AG20443 (cell line): ENCODE measurements at places on chromosomes 1 and 21.

DNA sequence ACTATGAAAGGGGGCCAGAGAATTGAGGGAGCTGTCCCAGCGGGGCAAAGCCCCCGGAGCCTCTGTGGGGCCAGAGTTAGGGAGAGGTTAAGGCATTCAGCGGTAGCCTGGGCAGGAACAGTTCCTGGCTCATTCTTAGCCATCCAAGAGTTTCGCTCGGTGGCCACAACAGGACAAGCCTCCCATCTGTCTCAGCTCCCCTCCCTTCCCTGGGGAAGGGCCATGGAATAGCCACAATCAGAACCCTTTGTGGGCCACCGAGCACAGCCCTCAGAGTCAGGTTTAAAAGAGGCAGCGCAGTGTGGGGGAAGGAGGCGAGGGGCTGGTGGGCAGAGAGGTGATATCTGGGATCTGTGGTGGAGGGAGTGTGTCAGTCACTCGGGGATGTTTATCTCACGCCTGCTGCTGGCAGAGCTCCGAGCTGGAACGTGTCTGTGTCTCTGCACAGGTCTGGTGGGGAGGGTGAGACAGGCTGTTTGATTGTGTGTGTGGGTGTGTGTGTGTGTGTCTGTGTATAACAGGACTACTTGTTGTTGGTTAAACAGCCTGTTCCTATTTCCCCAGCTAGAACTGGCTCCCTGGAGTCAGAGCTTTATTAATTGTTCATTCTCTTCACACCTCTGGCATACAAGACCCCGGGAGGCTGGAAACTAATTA is 49.6 kb upstream of the GOLT1A start:
- DNase-seq, result no peak

DNA sequence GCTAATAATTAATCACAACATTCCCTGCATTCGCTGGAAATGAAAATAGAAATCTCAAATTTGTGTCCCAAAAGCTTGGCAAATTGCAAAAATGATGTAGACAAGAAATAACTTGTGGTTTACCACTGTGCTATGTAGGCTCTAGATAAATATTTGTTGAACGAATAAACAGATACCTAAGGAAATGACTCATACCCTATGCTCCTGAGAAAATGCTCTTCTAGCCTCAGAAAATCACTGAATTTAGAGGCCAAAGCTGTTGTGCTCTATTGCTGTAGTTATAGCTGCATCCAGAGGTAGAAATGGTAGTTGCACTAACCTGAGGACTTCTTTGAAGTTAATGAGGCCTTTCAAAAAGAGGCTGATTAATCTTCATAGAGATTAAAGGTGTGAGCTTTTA is 142.0 kb upstream of the ZNHIT6 start:
- peak; percentile 70 for DNase-seq

DNA sequence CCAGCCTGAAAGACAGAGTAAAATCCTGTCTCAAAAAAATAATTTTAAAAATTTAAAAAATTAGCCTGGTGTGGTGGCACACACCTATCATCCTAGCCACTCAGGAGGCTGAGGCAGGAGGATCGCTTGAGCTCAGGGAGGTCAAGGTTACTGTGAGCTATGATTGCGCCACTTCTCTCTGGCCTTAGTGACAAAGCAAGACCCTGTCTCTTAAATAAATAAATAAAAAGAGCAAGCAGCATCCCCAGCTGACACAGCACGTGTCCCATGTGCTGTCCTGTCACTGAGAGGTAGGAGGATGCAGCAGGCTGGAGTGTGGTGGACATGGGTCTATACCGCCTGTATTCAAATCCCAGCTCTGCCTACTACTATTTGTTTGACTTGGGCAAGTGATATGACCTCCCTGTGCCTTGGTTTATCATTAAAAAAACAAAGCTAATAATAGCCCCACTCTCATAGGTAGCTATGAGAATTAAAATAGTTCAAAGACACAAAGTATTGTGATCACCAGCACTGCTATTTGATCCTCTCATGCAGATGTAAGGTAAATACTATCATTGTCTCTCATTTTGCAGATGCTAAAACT is 22.2 kb upstream of the ECE1 start:
- DNase-seq, result no peak

GRCh38 chr1:173477286-173478093 is at the start of gene PRDX6:
PRDX6 (plus strand) TSS chr1:173477335; CDS start chr1:173477398, 63 bp downstream.
- DNase-seq, result peak; percentile 72

GRCh38 chr1:52164604-52165003 is 22.7 kb downstream of the ZFYVE9 start:
- DNase-seq, result no peak

DNA sequence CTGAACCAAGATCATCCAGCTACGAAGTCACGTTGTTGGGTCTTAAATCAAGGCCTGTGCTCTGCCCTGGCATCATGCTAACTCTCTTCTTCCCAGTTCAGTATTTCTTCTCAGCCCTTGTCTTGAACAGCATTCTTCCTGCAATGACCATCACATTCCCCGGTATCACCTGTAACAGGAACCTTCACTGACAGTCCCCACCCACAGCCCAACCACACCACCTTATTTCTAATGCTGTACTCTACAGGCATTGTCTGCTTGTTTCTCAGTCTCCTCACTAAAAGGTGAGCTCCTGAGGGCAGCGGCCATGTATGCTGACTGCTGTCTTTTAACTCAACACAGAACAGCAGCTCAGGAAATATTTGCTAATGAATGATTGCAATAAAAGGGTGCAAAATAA is 54.0 kb downstream of the DAB1 start:
- DNase-seq, result no peak

DNA sequence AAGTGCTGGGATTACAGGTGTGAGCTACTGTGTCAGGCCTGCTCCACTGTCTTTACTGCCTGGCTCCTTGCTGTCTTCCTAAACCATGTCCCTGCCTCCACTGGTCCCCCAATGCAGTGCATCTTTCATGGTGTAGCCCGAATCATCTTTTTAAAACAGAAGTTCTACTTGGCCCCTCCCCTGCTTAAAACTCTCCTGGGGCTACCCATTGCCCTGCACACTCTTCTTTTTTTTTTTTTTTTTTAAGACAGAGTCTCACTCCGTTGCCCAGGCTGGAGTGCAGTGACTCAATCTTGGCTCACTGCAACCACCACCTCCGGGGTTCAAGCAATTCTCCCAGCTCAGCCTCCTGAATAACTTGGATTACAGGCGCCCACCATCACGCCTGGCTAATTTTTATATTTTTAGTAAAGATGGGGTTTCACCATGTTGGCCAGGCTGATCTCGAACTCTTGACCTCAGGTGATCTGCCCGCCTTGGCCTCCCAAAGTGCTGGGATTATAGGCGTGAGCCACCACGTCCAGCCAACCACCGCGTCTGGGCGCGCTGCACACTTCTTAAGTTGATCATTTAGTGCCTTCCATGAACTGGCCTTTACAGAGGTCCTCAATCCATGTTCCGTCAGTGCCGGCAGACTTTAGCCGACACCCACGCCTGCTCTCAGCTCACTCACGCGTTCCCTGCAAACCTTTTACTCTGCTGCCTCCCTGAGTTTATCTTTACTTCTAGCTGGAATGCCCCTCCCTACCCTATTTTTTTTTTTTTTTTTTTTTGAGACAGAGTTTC is 2.4 kb downstream of the FCN3 start:
- DNase-seq, result no peak
